NCI-H1436 (cell line): ENCODE measurements at places on chromosomes 11 and 22.

DNA sequence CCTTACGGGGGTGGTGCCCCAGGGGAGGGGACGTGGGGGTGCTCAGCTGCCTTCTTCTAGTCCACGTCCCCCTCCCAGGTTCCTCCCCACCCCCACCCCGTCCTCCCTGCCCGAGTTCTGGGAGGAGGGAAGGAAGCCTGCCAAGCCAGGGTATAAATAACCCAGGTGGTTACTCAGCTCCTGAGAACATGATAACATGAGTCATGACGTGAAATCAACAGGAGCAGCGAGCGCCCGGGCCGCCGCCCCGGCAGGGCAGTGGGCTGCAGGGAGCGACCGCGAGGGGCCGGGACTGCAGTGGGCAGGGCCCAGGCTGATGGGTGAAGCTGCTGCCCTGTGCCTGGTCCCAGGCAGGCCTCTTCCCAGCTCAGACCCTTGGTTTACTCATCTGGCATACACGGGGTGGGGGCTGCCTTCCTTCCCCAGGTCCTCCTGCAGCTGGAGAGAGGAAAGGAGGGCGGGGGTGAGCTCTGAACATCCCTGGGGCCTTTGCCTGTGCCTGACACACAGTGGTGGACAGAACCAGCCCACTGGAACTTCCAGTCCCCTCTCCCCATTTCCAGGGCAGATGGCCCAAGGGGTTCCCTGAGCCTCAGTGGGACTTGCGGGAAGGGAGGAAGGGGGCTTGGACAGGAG is 8.8 kb upstream of the PDGFB start:
- DNase-seq, result peak; percentile 33

DNA sequence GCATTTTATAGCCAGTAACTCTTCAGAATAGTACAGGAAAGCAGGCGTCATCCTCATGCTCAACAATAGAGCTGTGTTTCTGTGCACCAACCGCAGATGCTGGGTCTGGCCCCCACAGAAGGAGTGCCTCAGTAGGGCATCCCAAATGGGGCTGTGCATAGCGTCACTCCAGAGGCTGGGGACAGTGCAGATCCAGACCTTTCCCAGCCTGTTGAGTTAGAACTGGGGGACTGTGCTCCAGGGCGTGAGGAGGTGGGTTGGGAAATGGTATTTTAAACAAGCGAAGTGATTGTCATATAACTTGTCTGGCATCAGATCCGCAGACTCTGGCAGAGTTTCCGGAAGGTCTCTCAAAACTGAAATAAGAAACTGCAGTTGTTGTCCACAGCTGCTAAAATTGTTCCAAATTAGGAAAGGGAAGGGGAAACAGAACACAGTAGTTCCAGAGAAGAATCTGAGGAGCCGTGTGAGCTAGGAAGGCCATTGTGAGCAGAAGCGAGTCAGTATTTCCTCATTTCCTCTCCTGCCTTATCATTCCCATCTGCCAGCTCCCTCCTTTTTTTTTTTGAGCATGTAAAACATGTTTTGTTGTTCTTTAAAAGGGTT is 52.2 kb downstream of the JAM3 start:
- DNase-seq, result no peak

DNA sequence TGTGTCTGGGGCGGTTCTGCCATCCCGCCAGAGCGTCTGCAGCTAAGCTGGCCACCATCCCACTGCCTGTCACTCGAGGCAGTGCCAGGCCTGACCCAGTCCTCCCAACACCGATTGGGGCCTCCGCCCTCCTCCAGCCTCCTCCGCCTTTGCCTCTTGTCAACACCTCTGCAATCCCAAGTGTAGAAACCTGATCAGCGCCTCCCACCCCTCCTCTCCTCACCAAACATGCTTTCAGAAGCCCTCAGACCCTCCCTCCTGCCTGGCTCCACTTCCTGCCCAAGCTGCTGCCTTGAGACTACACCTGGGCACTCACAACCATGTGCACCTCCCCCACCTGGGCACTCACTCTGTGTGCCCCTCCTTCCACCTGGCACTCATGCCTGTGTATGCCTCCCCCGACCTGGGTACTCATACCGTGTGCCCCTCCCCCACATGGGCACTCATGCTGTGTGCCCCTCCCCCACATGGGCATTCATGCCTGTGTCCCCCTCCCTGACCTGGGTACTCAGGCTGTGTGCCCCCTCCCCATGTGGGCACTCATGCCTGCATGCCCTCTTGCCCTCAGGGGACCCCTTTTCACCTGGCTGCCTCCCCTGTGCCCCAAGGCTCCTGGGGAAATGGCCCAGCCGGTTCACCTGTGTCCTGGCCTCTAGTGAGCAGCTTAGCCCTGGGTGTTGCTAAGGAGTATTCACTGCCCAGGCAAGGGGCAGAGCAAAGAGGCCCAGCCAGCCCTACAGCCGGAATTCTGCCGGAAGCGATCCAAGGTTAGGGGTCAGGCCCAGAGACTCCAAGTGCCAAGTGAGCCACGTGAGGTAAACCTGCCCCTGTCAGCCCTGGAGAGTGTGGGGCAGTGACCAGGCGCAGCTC is 5.5 kb upstream of the IFITM10 start:
- DNase-seq, result peak; percentile 21

DNA sequence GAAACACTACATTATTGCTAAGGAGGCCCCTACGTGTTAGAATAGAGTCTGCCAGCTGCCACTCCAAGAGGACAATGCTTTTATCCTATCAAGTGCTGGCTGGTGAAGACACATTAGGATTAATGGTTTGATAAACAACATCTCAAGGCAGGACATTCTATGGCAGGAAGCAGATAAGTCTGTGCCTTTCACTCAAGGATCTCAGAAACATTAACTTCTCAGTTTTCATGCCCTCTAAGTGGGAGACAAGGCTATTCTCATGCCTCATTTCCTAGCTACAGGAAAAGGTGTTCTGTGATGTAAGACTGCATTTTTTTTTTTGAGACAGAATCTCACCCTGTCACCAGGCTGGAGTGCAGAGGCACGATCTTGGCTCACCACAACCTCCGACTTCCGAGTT is 23.5 kb upstream of the TIMP3 start:
- no peak for DNase-seq

- no peak for DNase-seq
These were observed 23.5 kb downstream of the TMEM184B start for GRCh38 chr22:38249301-38249700.

DNA sequence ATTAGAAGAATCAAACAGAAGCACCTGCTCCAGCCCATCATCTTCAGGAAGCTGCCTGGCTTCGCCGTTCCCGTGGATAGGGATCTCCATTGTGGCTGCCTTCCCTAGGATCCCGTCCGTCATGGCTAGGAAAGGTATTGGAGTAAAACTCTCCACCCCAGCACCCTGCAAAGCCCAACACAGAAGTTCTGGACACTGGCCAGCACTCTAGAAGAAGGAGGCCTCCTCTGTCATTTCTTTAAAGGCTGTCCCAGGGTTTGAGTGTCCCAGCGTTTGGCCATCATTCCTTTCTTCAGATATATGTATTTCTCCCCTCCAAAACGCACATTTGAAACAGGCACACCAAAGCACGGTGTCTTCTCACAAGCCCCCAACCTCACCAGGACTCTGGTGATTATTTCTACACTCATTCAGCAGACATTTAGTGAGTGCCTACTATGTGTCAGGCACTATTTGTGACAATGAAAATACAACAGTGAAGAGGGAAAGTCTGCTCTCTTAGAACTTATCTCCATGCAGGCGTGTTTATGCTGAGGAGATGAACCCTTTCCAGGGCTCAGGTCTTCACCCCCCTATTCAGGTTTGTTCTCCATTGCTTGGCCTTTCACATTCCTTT is 724 bp downstream of the ARFIP2 start:
- no peak for DNase-seq

DNA sequence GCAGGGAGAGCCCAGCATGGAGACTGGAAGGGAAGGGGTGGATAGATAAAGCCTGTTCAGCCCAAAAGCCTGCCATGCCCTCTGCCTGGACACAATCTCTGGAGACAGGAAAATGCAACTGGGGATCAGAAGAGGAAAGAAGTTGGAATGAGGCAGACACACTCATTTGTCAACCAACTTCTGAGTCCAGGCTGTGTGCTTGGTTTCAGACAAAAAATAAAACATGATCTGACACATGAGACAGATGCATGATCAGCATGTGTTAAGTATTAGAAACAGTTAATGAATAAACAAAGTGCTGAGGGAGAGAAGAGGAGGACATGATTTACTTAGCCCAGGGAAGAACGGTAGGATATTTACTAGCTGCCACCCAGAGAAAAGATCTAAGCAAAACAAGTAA is 839 bp downstream of the LRRN4CL start:
- DNase-seq, result no peak

DNA sequence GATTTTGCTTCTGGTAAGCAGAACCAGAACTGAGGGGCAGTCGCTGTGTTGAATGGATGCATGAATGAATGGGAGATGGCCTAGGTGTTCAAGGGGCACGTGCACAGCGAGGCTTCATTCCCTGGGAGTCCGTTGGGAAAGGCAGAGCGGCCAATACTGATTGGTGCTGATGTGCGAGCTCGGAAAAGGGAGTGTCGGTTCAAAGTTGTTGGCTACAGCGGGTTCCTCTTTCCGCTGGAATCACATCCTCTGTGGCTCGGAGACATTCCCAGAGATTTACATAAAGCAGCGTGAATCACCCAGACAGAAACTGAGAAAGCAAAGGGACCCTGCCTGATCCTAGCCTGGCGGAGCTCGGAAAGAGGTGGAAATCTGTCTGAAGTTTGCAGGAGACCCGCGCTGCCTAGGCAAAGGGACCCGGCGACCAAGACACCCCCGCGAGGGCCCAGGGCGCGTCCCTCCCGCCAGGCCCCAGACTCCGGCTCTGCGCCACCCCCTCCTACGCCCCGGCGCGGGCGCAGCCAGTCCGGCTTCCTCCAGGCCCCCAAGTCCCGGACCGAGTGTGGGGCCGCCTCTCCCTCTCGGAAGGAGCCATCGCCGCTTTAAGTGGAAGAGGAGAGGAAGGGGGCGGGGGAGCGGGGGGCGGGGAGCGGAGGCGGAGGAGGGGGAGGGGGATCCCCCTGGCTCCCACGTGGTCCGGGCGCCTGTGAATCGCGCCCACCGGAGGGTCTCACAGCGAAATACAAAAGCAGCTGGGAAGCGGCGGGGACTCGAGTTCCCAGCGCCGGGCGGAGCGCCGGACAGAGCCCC is at the start of gene FJX1:
Gene FJX1, plus strand, starts transcription at position 774 of the 810 bp plus-strand sequence. CDS start 177 bp downstream, outside the sequence.
- peak; percentile 33 for DNase-seq

GRCh38 chr11:134783234-134783633 is 371.2 kb upstream of the B3GAT1 start:
- DNase-seq, result no peak

- peak; percentile 39 for DNase-seq
These were observed 7.3 kb downstream of the USP47 start for GRCh38 chr11:11848891-11849746.

GRCh38 chr22:23718371-23719165 is 27.8 kb downstream of the RGL4 start:
- no peak for DNase-seq

- no peak for DNase-seq
These were observed 95.3 kb downstream of the FBXO7 start for GRCh38 chr22:32569956-32570355.

GRCh38 chr11:1087961-1088926 is 13.6 kb downstream of the MUC2 start:
- DNase-seq, result no peak

DNA sequence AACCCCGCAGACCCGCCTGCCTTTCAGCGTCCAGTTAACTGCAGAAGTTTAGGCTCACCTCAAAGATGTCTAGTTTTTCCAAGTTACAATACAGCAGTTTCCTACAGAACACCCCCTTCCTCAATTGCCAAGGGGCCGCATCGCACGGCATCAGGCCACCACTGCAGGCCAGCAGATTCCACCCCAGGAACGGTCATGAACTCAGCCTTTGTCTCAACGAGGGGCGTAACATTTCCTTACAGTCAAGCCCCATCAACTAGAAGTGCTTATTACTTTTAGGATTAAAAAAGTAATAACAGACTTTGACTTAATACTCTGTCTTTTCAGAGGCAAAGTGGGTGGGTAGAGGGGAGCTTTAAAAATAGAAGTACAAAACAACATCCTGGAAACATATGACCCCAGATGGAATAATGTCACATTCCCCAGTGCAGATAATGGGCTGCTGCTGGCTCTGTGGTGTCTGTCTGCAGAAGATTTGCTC is 36.3 kb downstream of the PPP2R1B start:
- DNase-seq, result no peak

- DNase-seq, result no peak
These were observed 51.7 kb downstream of the CHRDL2 start for GRCh38 chr11:74679513-74679865.

DNA sequence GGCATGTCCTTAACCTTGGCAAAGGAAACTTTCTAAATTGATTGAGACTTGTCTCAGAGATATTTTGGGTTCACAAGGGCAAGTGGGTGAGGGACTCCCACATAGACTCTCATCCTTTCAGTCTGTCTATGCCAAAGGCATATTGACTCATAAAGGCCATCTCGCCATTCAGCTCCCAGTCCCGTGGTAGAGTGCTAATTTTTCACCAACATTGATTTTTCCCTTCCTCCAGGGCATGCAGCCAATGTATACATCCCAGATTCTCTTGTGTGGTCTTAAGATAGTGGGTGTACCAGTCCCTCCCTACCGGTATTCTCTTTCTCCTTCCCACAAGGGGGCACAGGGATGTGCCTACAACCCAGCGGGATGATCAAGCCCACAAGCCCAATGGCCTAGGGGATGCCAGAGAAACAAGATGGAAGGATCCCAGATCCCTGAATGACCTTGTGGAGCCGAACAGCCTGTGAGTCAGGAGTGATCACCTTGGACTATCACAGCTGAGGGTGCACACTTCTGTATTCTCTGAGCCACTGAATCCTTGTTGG is 7.9 kb downstream of the C11orf96 start:
- no peak for DNase-seq

- no peak for DNase-seq
These were observed 229.0 kb upstream of the ZC3H12C start for GRCh38 chr11:109864151-109864661.

- DNase-seq, result no peak
These were observed at the start of gene RASGRP2 for GRCh38 chr11:64743591-64744543. Gene RASGRP2, minus strand, starts transcription at chr11:64744142. Its CDS starts 1,276 bp downstream, at chr11:64742866.

- no peak for DNase-seq
These were observed 6.9 kb upstream of the PRAME start for GRCh38 chr22:22565981-22566380.

DNA sequence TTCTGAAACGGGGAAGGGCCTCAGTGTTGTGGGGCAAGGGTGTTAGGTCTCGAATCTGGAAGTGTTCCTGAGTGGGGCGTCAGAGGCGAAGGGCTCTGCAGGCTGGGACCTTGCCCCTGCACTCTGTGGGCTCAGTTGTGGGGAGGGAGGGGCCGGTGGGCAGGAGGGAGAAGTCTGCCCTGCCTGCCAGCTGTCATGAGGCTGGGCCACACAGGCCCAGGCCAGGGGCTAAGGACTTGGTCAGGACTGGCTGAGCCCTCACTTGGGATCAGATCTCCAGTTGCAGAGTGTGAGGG is at the start of gene CRACR2B:
Gene CRACR2B, plus strand, starts transcription at position 23 of the 296 bp plus-strand sequence. CDS start 689 bp downstream, outside the sequence.
- no peak for DNase-seq

GRCh38 chr11:78711735-78712134 is 137.1 kb upstream of the NARS2 start:
- DNase-seq, result no peak

DNA sequence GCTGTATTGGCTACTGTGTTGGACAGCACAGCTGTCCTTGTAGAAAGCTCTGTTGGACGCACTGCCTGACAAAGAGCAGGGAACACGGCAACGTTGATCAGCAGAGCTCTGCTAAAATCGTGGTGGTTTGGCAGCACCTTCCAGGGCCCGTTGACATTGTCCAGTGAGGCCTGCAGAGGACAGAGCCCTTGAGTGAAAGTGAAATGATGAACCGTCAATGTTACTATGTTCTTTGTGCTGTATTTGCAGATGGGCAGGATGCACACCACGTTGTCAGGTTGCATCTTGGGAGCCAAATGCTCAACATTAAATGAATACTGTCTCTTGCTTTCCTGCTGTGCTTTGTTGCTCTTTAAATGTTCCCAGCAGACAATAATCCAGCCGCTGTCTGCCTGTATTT is 69.7 kb downstream of the NELL1 start:
- no peak for DNase-seq
